ENCODE measurements at places on chromosomes 6 and 20.
A peak's percentile ranks its signal among the peaks of the same experiment; 100 is the strongest.

DNA sequence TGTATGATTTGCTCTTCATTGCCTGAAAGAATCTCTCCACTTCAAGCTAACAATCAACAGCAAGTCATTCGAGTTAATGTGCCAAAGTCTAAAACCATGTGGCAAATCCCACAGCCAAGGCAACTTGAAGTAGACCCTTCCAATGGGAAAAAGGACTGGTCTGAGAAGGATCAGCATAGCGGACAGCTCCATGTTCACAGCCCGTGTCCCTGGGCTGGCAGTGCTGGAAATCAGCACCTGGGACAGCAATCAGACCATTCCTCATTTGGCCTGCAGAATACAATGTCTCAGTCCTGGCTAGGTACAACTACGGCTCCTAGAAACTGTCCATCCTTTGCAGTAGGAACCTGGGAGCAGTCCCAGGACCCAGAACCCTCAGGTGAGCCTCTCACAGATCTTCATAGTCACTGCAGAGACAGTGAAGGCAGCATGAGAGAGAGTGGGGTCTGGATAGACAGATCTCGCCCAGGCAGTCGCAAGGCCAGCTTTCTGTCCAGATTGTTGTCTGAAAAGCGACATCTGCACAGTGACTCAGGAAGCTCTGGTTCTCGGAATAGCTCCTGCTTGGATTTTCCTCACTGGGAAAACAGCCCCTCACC, 1.1 kb downstream of the GJA10 start:
- peak; percentile 24 for DNase-seq

- no peak for DNase-seq
These were observed 18.9 kb upstream of the ENPP5 start for GRCh38 chr6:46189726-46190125.

GRCh38 chr6:98092331-98092730, 742.0 kb upstream of the POU3F2 start:
- DNase-seq = no peak

DNA sequence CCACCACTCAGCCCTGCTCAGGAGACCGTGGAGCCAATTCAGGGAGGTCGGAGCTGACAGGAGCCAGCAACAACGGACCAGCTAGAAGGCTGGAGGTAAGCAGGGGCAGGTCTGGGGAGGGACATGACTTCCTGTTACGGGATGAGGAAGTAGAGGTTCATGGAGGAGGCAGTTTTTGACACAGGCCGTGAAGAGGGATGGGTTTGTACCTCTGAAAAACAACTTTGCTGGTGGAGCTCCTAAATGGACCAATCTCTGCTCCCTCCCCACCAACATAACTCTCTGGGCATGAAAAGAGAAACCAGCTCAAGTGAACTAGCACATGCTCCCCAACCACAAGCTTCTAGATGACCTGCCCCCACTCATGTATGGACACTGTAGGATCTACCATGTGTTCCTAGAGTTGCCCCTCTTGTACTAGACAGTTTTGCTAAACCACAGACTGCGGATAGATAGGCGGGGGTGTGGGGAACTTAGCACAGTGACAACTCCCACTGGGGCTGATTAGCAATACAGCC, 31.4 kb downstream of the RALGAPA2 start:
- no peak for DNase-seq

GRCh38 chr6:145332011-145332410, 403.3 kb downstream of the EPM2A start:
- no peak for DNase-seq

DNA sequence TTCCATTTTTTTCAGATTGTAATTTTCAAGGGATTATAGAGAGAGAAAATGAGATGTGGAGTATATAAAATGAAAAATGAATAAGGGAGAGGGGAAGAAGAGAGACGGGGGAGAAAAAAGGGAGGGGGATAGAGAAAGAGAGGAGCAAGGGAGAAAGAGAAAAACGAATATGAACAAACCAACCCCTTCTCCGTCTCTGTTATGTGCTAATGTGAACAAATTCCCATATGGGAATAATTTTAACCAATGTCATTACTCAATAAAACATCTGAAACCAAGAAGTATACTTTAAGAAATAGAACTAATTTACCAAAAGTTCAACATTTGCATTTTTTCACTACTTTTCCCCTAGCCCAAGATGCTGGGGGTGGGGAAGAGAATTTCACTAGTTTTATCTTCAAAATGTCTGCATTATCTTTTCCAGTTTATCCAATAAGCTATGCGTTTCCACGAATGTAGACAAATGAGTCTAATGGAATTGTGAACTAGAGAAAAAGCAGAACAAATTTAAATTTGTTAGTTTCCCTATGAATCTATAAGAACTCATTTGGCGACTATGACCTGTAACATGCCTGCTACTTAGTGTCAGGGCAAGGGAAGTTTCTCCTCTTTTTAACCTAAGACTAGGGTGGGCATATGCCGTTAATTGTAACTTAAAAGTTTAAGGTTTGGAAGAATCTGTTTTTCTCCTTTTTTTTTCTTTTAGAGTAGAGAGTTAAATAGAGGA, 286.3 kb downstream of the BTBD9 start:
- no peak for DNase-seq

GRCh38 chr6:112606656-112607435, 259.7 kb downstream of the RFPL4B start:
- no peak for DNase-seq

DNA sequence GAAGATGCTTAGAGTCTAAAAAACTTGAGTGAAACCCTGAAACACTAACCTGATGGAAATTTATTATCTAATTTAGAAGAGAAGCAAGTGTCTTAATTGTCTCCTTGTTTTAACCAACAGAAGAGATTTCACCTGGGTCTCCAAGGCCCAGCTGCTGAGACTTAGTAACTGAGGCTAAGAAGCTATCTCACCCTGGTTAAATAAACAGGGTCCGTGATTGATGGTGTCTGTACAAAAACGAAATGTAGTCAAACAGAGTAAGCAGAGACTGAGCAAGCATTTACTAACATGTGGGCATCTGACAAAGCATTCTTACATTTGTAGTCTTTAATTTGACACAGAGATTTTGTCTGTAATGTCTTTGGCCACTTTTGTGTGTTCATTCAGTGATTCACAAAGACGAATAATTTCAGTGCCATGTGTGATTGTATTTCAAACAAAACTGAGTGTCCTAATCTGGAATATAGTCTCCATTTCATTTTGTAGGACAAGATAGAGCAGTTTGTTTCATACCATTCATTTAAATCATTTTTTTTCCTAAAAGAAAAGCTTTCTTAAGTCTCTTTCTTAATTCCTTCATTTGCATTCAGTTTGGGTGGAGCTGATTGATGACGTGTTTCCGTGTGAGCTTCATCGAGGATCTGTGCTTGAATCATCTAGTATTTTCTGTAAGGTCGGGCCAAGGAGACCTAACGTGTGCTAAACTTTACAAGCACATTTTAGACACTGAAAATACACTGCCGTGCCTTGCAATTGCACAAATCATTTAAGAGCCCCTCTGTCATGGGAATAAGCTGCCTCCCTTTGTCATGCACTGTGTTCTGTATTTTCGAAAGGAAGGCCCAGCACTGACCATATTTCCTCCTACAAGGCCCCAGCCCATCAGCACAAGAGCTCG, 170.6 kb upstream of the QKI start:
- no peak for DNase-seq

GRCh38 chr6:149385998-149386646, 13.9 kb upstream of the SUMO4 start:
- no peak for DNase-seq

GRCh38 chr6:125931733-125932450, 24.7 kb upstream of the HINT3 start:
- no peak for DNase-seq

DNA sequence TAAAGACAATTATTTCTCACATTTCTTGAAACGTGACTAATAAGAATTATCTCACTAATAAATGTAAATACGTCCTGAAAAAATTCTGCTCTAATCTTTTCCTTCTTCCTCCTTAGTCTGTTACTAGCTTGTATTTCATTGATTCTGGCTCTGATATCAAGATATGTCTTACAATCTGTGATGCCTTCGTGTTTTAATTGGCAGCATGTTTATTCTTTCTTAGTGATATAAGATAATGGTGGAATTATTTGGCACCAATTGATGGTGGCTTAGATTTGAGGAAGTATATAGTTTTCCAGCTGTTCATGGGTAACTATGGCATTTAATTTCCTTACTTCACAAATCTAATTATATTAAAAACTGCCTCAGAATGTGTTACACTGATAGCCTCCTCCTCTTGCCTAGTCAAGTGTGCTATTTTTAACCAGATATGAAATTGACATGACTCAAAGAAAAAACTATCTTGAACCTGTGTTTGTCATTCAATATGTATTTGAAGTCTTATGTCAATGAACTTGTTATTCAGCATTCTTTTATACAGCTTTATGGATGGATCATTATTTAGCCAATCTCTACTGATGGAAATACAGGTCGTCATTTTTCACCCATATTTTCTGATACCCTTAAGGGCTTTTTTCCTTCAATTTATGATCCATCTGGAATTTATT, 5.3 kb downstream of the CCNC start:
- DNase-seq = no peak

DNA sequence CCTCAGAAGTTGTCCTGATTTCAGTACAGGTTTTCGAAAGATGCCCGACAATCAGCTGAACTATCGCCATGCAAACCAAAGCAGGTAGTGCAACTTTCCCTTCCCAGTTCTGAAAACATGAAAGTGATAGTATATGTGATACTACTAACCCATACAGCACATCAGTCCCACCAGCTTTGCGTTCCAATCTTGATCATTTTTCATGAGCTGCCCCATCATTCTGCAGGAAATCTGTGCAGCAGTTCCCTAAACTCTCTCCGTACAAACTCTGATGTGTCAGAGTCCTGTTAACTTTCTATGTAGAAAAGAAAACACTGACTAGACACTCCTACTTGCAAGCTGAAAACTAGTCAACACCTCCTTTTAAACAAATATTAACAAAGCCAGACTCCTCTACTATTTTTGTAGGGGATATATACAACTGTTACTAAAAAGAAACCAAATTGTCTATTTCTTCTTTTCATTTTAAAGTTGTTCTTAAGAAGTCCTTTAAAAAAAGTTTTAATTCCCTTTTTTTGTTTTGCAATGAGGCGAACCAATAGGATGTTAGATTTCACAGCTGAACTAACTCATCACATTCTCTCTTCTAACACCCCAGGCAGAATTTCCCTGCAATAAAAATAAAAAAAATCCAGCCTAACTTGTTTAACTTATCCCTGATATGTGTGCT, 99.6 kb upstream of the DST start:
- DNase-seq = no peak

DNA sequence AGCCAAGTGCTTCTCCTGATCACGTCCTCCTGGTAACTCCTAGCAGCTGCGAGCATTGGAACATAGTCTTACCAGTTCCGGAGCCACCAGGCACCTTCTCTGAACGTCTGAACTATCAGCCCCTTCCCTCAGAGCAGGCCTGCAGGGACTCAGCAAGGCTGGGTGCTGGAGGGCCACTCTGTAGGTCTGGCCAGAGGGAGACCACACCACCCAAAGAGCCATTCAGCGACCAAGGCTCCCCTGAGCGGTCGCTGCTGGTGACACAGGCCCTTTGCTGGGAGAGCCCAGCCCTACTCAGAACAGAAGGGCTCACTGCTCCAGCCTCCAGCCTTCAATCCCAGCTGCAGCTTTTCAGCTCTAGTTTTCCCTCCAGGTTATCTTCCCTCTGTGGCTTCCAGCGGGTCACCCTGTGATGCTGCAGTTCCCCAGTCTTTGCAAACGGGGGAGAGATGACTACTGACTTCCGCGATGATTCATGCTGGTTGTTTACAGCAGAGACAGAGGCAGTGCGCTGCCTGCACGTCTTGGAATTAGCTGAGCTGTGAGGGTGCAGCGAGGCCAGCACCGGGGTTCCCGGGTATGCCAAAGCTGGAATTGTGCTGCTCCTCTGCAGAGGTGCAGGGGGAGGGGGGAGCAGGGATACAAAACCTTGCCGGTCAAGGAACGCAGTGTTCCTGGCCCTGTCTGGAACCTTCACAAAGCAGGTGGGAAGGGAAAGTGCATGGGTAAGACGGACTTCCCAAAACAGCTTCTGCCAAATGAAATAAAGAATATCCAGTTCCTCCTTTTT, 161.4 kb downstream of the LY86 start:
- DNase-seq = peak; percentile 61

DNA sequence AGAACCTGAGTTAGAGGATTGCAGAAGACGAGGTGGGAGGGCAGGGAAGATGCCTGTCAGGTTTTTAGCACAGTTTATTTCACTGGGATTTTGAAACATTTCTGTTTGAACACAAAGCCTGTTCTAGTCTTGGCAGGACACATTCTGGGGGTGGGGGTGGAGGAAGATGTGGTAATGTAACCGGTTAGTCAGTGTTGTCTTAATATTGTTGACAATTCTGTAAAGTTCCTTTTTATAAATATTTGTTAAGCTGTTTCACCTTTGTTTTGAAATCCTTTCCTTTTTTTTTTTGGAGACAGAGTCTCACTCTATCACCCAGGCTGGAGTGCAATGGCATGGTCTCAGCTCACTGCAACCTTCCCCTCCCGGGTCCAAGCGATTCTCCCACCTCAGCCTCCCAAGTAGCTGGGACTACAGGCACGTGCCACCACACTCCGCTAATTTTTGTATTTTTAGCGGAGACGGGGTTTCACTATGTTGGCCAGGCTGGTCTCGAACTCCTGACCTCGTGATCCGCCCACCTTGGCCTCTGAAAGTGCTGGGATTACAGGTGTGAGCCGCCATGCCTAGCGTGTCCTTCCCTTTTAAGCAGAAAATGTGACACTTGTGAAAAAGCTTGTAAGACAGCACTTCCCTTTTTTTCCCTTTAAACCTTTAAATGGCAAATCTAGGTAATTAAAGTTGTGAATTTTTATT, 20.2 kb downstream of the SLC9A8 start:
- no peak for DNase-seq

- DNase-seq = no peak
These were observed 674.2 kb upstream of the FLRT3 start for GRCh38 chr20:15011631-15012030.

- no peak for DNase-seq
These were observed 114.8 kb upstream of the CD93 start for GRCh38 chr20:23200914-23201313.

DNA sequence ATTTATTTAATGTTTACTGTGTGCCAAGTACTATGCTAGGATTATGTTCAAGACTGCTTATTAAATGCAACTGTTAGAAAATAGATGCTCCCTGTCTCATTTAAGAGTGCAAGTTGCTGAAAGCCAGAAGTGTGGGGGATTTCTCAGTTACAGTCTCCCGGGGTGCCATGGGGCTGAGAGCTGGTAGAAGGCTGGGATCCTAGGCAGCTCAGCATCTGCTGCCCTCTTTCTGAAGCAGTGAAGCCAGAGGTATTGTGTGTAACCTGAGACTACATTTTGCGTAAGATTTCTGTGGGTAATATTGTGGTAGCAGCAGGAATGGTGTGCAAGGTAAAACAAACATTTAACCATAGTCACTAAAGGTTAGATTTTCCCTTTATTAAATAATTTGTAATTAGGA, 120.6 kb downstream of the AKAP7 start:
- no peak for DNase-seq

DNA sequence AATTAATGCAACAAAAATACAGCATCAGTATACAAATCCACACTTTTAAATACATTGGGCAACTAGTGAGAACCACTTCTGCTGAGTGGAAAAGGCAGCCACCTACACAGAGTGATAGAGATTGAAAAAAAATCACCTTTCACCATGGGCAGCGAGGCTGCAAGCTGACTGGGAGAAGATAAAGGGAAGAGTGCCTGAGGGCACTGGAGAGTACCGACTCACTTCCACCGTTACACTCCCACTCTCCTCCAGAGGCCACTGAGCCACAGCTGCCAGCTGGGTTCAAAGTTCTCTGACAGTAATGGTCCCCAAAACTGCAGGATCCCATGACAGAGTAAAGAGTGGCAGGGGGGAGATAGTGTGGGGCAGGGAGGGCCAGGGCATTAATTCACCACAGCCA, 24.1 kb downstream of the PXT1 start:
- no peak for DNase-seq

Data from activated CD4-positive, alpha-beta T cell treated with anti-CD3 and anti-CD28 coated beads, Interleukin-2, amount 10 ng/mL, durations not matched to agents 7 days and 5 days (primary cell).